ENCODE measurements at places on chromosomes 7 and 10. TPM values are rescaled to one million over a fixed set of nuclear protein-coding genes. Genes with fewer than 3 reads are reported as not detected.

DNA sequence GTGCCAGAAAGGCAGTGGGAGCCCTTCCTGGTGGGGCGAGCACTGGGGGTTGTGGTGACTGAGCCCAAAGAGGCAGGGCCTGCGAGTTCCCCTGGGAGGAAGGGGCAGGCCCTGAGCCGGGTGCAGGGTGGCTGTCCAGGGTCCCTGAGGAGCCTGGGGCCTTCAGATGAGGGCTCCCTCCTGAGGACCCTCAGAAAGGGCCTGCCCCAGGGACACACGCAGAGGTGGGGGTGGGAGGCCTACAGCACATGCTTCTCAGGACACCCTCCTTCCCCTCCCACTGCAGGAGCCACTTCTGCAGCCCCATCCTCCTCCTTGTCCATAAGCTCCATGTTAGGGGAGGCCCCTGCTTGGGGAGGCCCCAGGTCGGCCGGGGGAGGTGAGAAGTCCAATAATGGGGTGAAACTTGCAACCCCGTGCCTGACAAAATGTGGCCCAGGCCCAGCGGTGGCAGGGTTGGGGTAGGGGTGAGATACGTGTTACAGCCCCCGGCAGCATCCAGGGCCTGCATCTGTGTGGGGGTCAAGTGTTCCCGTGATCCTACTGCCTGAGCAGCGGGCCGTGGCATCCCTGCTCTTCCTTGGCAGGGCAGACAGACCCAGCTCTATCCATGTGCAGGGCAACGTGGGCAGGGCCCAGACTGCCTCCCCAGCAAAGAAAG, 31.8 kb upstream of the RET start:
- DNase-seq: no peak

- no peak for DNase-seq
These were observed 39.8 kb downstream of the FOXL3 start for GRCh38 chr7:329691-330281.

The INA gene
- total RNA-seq: 6.4 TPM

The HOXA10 gene
- total RNA-seq: 0.28 TPM

The PSMA2 gene
- 138 TPM for total RNA-seq

The GPNMB gene
- under 0.01 TPM for total RNA-seq
